ENCODE measurements at places on chromosomes 6 and 20. TPM values are rescaled to one million over a fixed set of nuclear protein-coding genes. Genes with fewer than 3 reads are reported as not detected.

DNA sequence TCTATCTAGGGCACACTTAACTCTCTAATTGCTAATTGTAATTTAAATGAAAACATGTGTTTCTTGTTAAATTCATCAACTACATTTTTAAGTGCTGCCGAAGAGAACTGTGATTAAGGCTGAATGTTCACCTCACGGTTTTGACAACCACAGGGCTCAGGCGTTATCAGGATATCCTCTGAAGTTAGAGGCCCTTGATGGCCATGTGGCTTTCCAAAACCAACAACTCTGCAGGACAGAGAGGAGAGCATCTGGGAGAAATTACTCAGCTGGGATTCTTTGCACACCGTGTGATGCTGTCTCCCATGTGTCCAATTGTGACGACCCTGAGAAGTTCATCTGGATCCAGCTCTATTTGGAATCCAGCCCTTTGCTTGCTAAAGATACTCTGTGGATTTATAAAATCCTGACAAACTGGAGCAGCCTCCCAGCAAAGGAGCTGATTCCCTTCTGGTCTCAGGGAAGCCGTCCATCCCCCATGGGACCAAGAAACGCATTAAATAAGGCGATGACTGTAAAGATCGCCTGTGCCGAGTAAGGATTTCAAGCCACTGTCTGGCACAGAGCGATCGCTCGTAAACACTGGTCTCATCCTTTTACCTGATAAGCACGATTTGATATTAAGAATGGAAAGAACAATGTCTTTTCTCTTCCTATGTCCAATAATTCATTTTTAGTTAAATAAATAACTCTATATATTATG lies 401.1 kb downstream of the CD83 start:
- DNase-seq: no peak

DNA sequence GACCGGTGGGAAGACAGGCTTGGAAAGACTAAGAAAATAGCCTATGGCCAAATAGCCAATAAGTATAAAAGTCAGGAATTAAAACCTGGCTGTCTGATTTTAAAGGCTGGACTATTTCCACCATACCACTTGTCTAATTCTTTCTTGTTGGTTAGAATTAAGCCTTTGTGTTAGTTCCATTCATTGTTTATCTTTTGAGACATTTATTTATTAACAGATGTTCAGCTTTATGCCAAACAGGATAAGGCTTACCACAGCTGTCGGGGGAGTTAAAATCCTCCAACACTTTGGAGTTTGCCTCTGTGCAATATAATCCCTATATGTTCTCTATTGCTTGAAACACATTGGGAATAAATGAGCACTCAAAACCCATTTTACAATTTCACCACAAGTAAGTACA lies 208.3 kb downstream of the TMEM200A start:
- no peak for DNase-seq

DNA sequence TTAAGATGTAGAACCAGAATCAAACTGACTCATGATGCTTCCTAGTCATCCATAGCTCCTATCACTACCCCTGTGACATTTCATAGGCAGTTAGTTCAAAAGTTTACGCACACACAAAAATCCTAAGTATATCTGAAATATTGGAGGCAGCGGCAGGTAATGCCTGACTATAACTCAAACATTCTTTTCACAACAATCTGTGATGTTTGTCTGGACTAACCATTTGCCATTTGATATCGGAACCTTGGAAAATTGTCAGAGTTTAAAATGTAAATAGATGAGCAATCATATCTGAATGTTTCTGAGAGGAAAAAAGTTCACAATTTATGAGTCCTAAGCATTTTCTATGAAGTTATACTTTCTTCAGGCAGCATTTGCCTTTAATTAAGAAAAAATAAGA lies 1078.2 kb downstream of the EPHA7 start:
- DNase-seq: no peak

GRCh38 chr20:49501917-49502316 lies 19.4 kb upstream of the KCNB1 start:
- DNase-seq: no peak

DNA sequence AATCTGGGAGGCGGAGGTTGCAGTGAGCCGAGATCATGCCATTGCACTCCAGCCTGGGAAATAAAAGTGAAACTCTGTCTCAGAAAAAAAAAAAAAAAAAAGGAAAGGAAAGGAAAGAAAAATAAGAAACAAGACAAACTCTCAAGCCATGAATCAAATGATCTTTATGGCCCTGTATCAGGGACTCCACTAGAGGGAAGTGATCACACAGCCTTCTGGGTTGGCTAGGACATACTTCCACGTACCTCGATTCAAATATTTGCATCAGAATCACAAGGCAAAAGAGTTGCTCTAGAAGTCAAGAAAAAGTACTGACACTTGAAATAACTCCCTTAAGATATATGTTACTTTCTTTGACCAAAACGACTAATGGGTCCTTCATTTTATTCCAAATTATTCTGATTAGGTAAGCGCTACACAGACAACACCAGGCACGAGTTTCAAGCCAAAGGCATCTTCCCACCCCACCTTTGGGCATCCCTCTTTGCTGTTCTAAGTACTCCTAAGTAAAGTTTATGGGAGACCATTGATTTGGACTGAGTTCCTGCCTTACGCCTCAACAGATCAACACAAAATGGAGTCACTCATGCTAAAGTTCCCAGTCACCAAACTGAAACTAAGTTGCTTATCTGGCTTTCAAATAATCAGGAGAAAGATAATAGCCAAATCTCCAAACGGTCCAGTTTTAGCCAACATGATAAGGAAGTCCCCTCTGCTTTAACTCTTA lies 77.5 kb upstream of the NT5E start:
- DNase-seq: no peak

DNA sequence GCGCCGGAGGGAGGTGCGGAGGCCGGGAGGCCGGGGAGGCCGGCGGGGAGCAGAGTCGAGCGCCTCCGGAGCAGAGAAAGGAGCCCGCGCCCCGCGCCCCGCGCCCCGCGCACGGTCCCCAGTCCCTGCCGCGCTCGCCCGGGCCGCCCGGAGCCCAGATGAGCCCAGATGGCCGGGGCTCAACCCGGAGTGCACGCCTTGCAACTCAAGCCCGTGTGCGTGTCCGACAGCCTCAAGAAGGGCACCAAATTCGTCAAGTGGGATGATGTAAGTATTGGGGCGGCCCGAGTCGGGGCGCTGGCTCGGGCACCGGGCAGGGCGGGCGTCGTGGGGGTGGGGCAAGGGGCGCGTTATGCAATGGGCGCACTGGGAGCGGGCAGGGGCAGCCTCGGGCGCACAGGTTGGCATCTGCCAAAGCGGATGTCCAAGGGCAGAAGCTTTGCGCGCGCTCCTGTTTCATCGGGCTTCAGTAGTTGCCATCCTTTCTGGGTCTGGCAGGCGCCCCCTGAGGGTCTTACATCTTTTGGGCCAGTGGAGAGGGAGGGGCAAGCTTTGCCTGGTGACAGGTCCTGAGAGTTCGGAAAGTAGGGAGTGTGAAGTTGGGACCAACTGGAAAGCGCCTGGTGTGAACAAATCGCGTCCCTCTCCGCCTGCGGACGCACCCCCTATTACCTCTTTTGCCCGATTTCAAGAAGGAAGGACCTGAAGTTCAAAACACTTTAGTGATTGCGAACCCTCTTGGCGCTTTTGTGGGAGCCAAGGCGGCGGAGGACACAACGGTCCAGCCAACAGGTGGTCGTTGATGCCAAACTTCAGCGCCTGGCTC lies 631 bp downstream of the PLCB1 start:
- DNase-seq: peak; percentile 51

DNA sequence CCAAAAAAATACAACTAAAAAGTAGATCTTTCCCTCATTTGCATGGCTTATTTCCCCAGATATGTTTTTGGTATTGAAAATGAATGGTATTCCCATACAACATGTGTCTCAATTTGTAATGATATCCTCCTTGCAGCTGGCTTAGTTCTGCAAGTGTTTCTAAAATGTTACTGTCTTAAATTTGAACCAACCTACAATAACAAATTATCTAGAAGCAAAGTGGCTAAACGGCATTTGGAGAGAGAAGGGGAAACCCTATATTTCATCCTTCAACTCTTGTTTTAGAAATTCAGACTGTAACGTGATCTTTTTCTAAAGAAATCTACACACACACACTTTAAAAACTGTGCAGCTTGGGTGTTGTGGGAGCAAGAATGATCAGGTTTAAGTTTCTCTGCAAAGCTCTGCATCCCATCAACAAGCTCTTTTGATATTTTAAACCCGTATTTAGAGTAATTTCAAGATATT lies 153.0 kb downstream of the SOBP start:
- no peak for DNase-seq

GRCh38 chr6:44041461-44042260 lies 85.6 kb downstream of the MRPL14 start:
- DNase-seq: peak; percentile 40

- no peak for DNase-seq
These were observed 76.0 kb downstream of the C6orf52 start for GRCh38 chr6:10618409-10618808.

- no peak for DNase-seq
These were observed 77.8 kb downstream of the CD164 start for GRCh38 chr6:109304284-109305015.

- no peak for DNase-seq
These were observed 9.5 kb upstream of the DST start for GRCh38 chr6:56652231-56652630.

GRCh38 chr6:107495196-107495643 lies 5.3 kb downstream of the SOBP start:
- no peak for DNase-seq

DNA sequence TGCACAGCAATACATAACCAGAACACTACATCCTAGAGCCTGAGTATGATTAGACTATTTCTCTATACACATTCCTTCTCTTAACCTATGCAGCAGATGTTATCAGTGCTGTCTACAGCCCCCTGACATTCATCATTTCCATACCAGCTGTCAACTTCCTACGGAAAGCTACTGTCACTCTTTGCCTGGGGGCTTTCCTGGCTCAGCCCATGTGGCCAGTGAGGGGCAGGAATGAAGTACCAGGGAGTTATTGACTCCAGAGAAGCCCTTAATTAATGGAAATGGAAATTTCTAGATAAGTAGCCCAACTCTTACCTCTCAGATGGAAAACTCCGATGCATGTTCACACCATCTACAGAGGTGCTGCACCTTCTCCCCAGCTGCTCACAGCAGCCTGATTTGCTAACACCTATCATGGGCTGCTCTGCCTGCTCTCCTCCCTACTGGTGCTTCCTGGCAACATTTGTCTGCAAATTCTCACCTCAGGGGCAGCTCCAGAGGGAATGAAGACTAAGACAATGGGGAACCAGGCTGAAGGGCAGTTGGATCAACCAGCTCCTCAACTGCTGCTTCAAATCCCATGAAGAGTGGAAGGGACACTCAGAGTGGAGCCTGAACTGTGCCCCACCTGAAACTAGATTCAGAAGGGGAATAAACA lies 59.6 kb downstream of the LINC00237 start:
- no peak for DNase-seq

GRCh38 chr6:111861431-111861885 lies 11.8 kb downstream of the FYN start:
- no peak for DNase-seq

DNA sequence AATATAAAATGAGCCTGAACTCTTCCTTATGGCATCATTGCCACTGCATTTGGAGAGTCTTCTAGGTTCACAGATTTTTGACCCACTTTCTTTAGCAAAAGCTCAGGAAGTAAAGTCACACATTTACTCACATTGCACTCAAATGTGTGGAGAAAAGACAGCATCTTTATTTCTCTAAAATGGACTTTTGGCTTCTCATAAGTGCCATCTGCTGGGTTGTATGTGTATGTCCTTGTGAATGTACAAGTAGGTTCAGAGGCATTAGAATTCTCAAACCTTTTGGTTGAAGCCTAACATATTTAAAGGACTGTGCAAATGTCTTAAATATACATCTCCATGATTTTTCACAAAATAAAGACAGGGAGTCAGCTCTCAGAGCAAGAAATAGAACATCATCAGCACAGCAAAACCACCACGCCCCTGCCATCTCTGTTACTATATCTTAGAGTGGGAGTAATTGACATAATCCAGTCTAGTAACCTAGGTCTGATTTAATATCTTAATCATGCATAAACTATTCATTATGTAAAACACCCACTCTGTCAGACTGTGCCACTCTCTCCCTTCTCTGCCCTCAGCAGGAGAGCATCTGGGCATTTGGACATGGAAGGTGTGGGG lies 42.2 kb upstream of the SPTLC3 start:
- DNase-seq: no peak

DNA sequence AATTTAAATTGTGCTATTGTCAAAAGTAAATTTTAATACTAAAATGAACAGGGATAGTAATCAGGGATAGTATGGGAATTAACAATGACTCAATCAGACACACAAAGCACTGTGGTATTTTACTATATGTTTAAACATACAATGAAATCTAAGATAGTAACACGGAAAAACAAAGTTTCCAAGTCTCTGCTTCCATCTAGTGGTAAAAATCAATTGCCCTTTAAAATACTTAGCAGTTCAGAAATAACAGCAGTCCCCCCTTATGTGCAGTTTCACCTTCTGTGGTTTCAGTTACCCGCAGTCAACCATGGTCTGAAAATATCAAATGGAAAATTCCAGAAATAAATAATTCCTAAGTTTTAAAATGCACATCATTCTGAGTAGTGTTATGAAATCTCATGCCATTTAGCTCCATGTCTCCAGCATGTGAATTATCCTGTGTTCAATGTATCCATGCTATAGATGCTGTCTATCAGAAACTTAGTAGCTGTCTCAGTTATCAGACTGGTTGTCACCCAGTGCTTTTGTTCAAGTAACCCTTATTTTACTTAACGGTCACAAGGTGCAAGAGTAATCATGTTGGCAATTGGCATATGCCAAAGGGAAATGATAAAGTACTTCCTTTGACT lies 58.5 kb downstream of the AHI1 start:
- no peak for DNase-seq

- no peak for DNase-seq
These were observed 12.7 kb upstream of the BAK1 start for GRCh38 chr6:33592595-33593413.

DNA sequence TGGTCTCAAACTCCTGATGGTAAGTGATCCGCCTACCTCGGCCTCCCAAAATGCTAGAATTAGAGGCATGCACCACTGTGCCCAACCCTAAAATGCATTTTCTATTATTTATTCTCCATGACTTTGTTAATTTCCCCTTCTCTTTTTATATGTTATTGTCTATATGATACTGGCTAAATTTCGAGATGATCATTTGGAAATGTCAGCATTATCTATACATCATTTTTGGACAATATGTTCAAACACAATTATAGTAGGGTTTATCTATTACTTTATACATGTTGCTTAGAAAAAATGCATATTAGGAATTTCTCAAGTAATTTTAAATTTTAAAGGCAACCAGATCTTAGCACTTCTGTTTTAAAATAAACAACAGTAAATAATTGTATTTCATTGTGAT lies 34.4 kb upstream of the HIVEP1 start:
- DNase-seq: no peak

TRIM10 gene
- not detected for total RNA-seq

TMEM74B gene
- 3.8 TPM for total RNA-seq

EPPIN gene
- total RNA-seq: not detected

FAM83C gene
- not detected for total RNA-seq

NR2E1 gene
- total RNA-seq: not detected

MEP1A gene
- total RNA-seq: not detected

FOXC1 gene
- 88.8 TPM for total RNA-seq

PKHD1 gene
- not detected for total RNA-seq
